ENCODE measurements at places on chromosomes 13 and 19.

DNA sequence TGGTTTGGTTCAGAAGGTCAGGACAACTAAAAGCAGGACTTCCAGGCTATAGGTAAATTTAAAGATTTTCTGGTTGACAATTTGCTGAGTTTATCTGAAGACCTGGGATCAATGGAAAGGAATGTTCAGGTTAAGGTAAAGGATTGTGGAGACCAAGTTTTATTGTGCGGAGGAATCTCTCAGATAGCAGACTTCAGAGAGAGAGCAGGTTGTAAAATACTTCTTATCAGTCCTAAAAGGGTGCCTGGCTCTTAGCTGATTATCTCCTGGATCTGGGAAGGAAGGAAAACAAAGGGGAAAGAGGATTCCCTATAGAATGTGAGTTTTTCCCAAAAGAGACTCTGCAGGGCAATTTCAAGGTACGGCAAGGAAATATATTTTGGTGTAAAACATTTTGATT, 851.5 kb downstream of the DACH1 start:
- DNase-seq: no peak

- no peak for DNase-seq
Observed at GRCh38 chr13:82963226-82964099, 918.8 kb downstream of the SLITRK1 start.

GRCh38 chr19:32935629-32936028, 36.1 kb downstream of the CEP89 start:
- DNase-seq: no peak

DNA sequence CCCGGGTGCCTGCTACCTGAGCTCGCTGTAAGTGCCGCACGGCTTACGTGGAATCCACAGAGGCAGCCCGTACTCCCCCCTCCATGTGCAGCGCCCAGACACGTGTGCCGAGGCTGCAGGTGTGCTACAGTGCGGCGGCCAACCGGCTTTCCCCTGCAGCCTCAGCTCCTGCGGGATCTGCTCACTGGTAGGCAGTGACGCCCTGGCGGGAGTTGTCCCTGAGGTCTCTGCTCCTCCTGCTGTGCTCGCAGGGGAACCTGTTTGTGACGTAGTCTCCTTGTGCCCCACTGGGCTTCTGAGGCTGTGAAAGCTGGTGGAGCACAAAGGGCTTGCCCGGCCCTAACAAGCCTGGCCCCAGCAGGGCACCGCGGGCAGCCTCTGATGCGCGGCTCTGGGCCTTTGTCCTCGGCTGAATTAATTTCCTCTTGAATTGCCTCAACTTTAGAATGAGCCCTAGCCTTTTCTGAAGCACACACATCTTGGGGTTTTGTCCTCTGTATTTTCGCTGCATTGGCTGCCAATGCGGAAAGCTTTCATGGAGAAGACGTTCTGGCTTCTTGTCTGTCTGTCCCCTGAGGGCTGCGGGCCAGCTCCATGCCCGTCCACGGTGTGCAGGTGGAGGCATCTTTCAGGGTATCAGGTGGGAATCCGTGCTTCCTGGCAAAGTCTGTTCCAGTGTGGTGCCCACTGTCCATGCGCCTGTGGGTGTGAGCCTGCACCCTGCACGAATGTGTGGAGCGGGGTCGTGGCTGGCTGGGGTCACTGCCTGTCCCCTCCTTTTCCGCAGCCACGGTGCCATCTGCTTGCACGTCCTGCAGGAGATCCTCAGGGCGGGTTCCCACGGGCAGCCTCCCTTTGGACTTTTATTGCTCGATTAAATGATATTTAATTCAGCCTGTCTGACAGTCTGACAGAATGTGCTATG, 77.3 kb upstream of the MCF2L start:
- DNase-seq: no peak

DNA sequence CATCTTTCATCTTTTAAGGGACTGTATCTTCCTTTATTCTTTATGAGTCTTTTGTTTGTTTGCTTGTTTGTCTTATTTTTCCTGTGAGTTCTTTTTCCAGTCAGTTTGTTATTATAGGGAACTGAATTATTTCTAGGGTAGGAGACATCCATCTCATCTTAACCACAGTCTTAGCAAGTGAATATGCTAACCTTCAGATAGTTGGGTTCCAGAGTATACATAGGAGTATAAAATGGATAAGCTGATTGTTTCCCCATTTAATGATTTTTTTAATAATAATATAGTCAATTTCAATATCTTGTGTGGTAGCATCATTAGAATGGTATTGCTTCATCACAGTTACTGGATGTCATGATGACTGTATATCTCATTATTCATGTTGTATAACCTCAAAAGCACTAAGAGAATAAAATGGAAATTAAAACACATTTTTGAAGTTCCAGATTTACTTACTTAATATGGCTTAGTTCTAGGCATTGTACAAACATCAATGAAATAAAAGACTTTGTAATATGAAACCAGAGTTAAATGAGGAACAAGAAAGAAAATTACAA, 33.0 kb downstream of the GPC6 start:
- DNase-seq: no peak

GRCh38 chr13:63024458-63024857, 1608.8 kb upstream of the PCDH20 start:
- DNase-seq: no peak

GRCh38 chr19:49145573-49146407, 9.4 kb downstream of the HRC start:
- peak; percentile 91 for DNase-seq

DNA sequence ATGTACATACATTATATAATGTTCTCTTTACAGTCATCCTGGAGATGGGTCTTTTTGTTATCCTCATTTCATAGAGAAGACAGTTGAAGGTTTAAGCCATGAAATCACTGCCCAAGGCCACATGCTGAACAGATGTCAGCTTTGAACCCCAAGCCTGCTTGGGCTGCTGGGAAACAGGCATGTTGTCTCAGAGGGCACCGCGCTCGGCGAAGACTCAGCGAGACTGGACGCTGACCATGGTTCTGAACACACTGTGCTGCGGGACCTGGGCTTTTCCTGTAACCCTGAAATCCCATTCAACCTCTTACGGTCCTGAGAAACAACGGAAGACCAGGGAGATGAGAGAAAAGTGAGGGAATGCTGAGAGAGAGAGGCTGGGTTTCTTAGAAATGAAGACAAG, 27.3 kb downstream of the LRFN3 start:
- DNase-seq: peak; percentile 68

- DNase-seq: peak; percentile 50
Observed at GRCh38 chr13:40665126-40666044, 1.1 kb downstream of the FOXO1 start.

DNA sequence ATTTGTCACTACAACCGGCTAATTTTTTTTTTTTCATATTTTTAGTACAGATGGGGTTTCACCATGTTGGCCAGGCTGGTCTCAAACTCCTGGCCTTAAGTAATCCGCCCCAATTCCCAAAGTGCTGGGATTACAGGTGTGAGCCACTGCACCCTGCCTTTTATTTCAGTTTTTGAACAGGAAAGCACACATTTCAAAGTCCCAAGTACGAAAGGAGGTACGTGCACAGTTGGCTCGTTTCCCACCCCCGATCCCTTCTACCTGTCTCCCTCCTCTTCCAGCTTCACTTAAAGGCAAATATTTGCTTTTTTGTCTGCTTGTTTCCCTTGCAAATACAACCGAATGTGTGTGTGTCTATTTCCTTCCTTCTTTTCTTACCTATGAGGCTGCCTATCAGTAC, 30.5 kb downstream of the ZIC5 start:
- no peak for DNase-seq

GRCh38 chr19:47380559-47380958, 31.4 kb downstream of the DHX34 start:
- no peak for DNase-seq

DNA sequence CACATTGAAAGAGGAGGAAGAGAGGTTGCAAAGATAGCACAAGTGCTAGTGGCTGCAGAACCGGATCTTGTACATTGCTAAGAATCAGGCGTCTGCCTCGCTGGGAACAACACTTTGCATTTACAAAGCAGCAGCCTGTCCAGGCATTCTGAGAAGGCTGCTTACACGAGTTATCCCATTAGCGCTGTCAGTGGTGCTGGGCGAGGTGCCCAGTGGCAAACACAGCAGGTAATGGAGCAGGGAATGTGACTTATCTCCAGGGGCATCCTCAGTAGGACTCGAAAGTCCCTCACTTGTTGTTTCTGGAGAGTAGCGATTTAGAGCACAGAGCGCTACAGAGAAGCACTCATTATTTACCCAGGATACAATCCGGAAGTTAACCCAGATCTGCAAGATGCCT, 209.6 kb downstream of the OLFM4 start:
- no peak for DNase-seq

DNA sequence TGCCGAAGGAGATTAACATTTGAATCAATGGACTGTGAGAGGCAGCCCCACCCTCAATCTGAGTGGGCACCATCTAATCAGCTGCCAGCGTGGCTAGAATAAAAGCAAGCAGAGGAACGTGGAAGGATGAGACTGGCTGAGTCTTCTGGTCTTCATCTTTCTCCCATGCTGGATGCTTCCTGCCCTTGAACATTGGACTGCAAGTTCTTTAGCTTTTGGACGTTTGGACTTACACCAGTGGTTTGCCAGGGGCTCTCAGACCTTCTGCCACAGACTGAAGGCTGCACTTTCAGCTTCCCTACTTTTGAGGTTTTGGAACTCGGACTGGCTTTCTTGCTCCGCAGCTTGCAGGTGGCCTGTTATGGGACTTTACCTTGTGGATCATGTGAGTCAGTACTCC, 14.7 kb downstream of the NHLRC3 start:
- no peak for DNase-seq

GRCh38 chr19:47151627-47152026, 21.0 kb downstream of the SAE1 start:
- DNase-seq: no peak

DNA sequence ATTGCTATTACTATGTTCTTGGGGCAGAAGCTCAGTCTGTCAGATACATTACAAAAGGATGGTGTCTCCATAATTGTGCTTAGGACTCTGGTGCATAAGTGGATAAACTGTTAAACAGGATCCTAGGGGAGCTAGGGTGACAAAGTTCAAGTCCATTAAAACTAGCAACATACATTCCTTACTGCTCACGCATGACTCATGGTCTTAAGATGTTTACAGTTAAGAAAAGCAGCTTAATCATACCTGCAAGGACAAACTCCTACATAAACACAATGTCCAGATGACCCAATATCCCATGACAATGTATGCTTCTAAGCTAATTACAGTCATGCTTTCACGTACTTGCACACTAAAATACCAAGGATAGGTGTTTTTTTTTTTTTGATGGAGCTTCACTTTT, 3.5 kb upstream of the ZNF701 start:
- DNase-seq: no peak

- peak; percentile 42 for DNase-seq
Observed at GRCh38 chr13:24127116-24127631, 33.3 kb upstream of the SPATA13 start.

DNA sequence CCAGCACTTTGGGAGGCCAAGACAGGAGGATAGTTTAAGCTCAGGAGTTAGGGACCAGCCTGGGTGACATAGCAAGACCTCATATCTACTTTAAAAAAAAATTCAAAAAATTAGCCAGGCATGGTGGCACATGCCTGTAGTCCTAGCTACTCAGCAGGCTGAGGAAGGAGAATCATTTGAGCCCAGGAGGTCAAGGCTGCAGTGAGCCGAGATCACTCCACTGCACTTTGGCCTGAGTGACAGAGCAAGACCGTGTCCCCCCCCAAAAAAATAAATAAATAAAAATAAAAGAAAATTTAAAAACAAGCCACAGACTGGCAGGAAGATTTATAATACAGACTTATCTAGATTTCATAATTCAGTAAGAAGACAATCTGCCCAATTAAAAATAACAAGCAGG, 14.8 kb downstream of the PSPC1 start:
- DNase-seq: no peak

DNA sequence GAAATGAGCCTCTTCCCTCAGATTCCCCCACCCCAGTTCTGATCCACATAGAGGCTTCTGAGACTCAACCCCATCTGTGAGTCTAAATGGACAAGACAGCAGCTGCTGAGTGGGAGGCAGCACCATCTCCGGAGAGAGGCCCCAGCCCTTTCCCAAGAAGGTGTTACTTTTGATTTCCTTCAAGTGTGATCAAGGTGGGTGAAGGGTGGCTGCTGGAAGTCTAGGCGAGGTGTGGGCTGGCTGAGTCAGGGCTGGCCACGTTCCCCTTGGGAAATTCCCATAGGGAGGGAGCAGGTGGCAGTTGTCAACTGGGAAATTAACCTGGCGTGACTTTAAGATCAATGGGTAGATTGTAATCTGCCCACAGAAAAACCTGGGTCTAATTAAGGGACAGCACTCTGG, 148.0 kb downstream of the FOXO1 start:
- peak; percentile 86 for DNase-seq

DNA sequence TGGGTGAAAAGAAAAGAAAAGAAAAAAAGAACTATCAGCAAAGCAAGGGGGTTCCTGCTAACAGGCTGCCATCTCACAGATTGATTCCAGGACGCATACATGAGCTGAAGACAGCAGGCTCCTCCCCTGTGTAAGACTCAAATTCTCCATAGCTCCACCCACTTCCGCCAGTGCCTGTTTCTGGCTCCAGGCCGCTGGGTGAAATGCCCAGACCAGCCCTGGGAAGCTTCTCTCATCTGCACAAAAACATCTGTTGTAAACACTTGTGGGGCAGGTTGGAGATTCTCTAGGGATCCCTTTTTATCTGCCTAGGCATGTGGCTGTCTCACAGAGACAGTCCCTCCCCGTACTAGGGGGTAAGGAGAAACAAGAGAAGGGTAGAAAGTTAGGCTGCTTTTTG, 1054.4 kb upstream of the SPRY2 start:
- DNase-seq: no peak

GRCh38 chr13:64810750-64811149, 2419.4 kb downstream of the PCDH9 start:
- no peak for DNase-seq

DNA sequence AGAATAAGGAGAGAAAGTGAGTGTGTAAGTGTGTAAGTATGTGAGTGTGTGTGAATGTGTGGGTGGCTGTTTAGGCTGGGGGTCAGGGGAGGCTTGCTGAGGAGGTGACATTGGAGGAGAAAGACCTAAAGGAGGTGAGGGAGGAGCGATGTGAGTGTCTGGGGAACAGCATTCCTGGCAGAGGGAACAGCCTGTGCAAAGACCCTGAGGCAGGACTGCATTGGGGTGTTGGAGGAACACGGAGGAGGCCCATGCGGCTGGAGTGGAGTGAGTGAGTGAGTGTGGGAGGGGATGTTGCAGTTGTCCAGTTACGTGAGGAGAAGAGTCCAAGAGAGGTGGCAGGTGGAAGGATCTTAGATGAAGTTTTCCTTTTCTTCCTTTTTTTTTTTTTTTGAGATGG, 31.8 kb downstream of the NFILZ start:
- no peak for DNase-seq

- DNase-seq: no peak
Observed at GRCh38 chr13:51416107-51416506, 36.7 kb downstream of the INTS6 start.

GRCh38 chr19:366951-367350, 22.4 kb upstream of the MIER2 start:
- no peak for DNase-seq

- DNase-seq: no peak
Observed at GRCh38 chr19:29833614-29834261, 21.9 kb downstream of the CCNE1 start.

DNA sequence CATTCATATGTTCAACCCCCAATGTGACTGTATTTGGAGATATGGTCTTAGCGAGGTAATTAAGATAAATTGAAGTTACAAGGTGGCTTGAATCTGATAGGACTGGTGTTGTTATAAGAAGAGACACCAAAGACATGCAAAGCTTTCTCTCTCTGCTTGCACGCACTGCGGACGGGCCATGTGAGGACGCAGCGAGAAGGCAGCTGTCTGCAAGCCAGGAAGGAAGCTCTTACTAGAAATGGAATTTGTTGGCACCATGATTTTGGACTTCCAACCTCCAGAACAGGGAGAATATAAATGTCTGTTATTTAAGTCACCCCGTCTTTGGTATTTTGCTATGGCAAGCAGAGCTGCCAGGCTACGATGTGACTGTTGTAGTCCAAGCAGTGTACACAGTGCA, 4.8 kb downstream of the DLEU7 start:
- no peak for DNase-seq
